Pulmonary artery endothelial cell (primary cell): ENCODE measurements at places on chromosomes 1 and 21. TPM values are rescaled to one million over a fixed set of nuclear protein-coding genes. Genes with fewer than 3 reads are reported as not detected.

PDC gene
- total RNA-seq, result not detected in 2 replicates

GRCh38 chr1:25672763-25673409, 56.3 kb downstream of the MAN1C1 start:
- no peak for DNase-seq

GRCh38 chr1:33682371-33682770, 181.5 kb upstream of the HMGB4 start:
- DNase-seq, result no peak

DNA sequence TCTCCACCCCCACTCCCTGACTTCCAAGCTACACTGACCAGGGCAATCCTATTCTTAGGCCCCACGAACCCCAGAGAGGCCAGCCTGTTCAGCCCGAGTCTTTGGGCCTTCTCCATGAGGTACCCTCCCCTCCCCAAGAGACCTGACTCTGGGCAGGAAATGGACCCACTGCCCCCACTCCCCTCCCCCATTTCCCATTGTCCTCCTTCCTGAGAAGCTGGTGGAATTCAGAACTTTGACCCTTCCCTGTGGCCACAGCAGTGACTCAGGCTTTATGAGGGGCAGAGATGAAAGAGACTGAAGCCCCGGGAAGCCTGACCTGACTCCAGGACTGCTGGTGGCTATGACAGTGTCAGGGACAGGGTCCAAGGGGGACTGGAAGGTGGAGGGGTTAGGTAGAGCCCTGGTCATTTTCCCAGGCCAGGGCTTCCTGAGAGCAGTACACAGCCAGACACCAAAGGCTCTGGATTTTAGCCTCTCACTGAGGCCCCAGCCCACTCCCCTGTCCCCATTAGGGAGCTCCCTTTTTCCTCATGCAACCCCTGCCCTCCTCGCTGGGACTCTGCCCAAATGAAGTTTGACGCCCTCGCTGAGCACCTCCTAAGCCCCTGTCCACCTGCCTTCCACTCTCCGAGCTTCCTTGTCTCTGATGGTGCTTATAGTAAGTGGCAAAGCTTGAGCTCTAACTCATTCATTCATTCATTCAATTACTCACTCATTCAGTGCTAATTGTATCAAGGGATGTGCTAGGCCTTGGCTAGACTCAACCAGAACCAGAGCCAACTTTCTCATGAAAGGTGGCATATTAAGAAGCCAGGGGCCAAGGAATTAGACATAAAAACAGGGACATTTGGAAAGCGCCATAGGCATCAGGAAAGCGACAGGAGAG, 3.0 kb downstream of the CRYBG2 start:
- DNase-seq, result peak; percentile 46

- no peak for DNase-seq
Observed at GRCh38 chr1:14094611-14095400, 394.8 kb downstream of the PRDM2 start.

DNA sequence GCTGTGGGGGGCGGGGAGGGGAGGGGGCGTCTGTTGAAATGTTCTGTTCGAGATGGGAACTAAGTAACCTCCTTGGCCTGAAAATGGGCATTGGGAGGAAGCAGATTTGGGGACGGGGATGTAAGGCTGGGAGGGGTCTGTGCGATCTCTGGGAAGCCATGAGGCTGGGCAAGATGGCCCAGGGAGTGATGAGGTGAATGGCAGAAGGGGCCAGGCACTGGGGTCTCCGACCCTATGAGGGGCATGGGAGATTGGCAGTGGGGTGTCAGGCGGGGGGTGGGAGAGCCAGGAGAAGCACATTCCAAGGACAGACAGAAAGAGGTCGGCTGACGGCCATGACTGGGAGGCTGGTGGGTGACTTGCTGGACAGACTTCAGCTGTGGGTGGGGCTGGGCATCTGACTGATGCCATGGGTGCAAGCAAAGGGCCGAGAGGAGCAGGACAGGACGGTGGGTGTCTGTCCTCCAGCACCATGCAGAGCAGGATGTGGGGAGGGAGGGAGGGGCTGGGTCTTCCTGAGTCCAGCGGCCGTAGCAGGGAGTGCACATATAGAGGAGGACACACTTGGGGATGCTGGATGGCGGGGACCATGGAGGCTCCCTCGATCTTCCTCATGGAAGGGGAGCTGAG, 30.0 kb upstream of the COL18A1 start:
- no peak for DNase-seq
